EH (cell line): ENCODE measurements at places on chromosomes 16 and 17.

GRCh38 chr16:20141956-20142355 lies 68.3 kb upstream of the GPR139 start:
- DNase-seq = no peak

DNA sequence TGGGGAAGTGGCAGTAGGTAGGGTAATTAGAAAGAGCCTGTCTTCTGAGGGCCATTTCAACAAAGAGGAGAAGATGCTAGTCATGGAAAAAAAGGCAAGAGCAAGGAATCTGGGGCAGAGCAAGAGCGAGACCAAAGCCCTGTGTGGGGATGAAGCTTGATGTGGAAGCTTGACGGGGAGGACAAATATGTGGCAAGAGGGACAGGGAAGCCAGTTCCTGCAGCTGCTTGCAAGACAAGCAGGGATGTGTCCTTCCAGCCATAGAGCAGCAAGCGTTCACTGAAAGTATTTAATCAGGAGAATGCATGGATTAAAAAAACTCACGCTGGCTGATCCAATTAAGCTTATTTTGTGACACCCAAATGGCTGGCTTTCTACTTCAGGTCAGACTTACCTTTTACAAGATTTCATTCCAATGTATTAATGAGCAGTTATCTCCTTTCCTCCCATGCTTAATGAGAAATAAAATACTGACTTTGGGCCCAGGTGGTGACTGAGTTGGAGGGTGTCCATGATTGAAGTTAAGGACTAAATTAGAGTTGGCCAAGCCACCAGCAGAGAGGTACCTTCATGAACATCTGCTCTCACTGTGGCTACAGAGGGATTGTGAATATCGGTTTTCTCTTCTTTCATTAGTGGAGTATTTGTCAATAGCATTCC lies 76.8 kb downstream of the ABCA8 start:
- DNase-seq = no peak

DNA sequence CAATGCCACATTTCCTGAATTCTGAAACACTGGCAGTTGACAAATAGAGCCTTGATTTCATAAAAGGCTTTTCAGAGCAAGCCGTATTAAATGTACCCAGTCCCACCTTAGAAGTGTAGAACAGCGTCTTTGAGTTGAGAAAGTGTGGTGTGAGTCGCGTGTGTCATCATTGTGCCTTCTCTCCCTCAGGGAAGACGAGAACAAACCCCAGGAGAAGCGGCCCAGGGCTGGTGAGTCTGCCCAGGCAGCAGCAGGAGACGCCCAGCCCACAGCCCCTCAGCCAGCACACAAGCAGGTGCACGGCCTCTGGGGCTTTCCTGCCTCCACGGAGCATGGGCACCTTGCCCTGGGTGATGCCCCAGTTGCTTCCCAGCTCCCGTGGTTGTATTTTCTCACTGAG lies 34.0 kb downstream of the CIBAR2 start:
- DNase-seq = no peak

- DNase-seq = no peak
Observed at GRCh38 chr17:50447870-50448595, 20.6 kb downstream of the CHAD start.

GRCh38 chr16:76614269-76614668 lies 337.1 kb downstream of the CNTNAP4 start:
- DNase-seq = no peak

- DNase-seq = peak; percentile 69
Observed at GRCh38 chr17:67218385-67218950, 26.5 kb downstream of the HELZ start.

- no peak for DNase-seq
Observed at GRCh38 chr17:77750427-77751043, 208.0 kb upstream of the TNRC6C start.

- no peak for DNase-seq
Observed at GRCh38 chr16:89785523-89786155, 30.8 kb downstream of the FANCA start.

- no peak for DNase-seq
Observed at GRCh38 chr16:89444728-89445127, 45.6 kb downstream of the ANKRD11 start.

DNA sequence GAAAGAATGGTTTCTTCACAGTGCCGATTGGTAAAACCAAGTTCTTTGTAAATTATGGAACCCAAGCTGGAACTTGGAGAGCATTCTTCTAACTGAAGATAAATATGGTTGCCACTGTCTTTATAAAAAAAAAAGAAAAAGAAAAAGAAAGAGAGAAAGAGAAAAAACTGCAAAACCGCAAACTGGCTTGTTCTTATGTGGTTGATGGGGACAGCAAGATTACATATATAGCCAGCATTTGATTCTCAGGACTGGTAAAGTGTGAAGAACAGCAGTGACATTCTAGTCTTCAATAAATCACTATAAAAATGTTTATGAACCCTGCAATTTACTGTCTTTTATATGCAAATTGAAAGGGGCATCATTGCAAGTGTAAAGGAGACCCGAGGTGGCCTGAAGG lies 605.1 kb downstream of the MAF start:
- DNase-seq = no peak

DNA sequence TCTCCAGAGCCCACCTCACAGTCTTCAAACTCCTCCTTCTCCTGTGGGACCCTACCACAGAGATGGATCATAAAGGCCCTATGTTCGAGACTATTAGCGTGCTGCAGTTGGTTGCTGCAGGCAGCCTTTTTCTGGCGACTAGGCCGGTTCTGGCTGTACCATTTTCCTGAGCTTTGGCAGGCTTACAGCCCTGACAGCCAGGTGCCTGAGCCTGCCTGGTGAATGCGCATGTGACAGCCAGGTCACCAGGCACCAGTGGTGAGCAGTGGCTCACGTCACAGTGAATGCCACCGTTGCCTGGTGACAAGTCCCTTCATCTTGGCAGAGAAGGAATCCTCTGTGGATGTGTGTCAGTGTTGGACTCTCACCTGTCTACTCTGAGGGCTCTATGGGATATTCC lies 978.8 kb downstream of the KCNJ18 start:
- DNase-seq = no peak

DNA sequence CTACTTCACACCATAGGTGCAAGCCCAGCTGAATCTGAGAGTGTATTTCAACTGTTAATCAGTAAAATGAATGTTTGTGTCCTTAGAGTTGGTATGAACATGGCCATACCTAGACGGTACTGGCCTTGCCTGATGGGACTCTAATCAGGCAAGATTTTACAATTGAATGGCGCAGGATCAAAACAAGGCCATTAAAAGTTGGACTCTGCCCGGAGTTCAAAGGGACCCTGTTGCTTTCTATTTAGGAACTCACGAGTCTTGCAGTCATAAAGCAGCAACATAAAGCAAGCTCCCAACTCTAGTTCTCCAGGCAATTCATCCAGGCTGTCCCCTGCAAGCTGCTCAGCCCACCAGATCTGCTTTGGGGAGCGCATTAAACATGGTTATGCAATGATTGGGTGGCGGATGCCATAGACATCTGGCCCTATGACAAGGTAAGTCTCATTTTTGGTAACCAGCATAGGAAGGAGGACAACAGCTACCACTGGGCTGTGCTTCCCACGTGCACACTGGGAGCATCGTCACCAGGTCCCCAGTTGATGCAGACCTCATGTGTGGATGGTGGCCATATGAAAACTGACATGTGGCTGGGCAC lies 8.8 kb downstream of the TMEM186 start:
- no peak for DNase-seq

- peak; percentile 57 for DNase-seq
Observed at GRCh38 chr17:54992797-54993639, 24.5 kb downstream of the STXBP4 start.

DNA sequence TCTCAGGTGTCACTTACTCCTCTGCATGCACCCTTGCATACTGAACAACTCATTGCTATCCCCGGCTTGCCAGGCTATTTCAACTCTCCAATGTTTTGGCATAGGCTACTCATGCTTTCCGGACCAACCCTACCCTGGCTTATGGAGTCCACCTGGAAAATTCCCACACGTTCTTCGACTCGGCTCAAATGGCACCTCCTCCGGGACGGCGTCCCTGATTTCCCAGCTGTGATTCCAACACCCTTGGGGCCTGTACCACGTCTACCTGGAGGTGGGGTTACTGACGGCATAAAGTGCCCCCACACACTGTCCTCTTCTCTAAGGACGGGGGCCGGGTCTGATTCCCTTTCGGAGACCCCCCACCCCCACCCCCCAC lies 498 bp downstream of the SMYD4 start:
- peak; percentile 9 for DNase-seq

DNA sequence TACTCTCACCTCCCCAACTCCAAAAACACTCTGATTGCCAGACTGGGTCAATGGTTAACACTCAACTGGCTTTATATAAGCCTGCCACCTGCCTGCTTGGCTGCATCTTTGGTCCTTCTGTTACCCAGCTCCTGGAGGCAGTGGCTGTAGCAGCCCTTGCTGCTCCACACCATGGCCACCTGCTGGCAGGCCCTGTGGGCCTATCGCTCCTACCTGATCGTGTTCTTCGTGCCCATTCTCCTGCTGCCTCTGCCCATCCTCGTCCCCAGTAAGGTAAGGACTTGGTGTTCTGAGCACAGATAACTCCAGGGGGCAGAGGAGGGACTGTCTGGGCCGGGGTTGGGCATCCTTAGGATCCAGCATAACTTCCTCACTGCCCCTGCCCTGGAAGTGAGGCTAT lies at the start of gene SLC13A2:
TSS of gene SLC13A2 (plus strand) at position 103 of the 400 bp plus-strand sequence. CDS start at position 172, 69 bp downstream.
- no peak for DNase-seq

GRCh38 chr17:8951206-8951605 lies 14.3 kb downstream of the PIK3R5 start:
- DNase-seq = no peak

DNA sequence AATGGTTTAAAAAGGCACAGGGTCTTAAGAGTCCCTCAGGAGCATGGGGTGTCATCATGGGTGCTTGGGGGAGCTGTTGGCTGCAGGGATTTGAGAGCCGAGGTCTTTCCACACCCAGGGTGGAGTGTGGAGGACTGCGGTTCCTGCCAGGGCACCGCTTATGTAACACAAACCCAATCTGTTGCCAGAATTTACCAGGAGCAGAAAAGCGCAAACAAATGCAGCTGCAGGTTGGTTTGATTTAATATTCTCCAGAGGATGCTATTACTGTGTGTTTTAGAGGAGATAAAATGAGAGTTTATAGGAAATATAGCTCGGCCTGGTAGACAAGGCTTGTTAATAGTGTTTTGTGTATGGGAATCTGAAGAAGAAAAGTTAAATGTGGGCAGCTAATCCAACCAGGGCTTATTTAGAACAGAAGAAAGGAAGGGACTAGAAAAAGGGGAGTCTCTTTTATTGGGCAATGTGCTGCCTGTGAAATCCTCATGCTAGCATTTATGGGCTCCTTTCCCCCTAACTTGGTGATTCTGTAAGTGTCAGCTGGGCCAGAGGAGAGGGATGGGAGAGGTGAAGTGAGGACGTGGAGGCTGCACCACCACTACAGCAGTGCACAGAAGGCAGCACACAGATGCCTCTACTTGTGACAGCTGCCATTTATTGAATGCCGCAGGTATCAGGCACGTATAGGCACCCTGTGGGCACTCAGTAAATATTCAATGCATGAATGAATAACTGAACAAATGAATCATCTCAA lies 174.7 kb downstream of the KATNIP start:
- DNase-seq = no peak

DNA sequence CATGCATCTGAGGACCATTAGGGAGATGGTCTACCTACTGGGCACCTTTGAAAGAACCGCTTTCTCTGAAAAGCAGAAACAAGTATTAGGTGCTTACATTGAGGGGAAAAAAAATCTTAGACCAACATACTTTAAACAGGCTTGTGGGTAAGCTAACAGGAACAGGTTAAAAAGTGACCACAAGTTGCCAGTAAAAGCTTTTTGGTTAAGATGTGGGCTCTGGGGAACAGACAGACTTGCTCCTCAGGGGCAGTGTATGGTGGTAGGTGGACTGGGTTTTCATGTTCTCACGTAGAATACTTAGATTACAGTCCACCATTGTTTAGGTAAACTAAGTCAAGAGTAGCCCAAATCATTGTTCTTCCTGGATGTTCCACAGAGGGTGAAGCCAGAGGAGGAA lies 41.2 kb downstream of the REXO5 start:
- DNase-seq = no peak

GRCh38 chr16:13441675-13442074 lies 478.3 kb upstream of the ERCC4 start:
- DNase-seq = no peak

DNA sequence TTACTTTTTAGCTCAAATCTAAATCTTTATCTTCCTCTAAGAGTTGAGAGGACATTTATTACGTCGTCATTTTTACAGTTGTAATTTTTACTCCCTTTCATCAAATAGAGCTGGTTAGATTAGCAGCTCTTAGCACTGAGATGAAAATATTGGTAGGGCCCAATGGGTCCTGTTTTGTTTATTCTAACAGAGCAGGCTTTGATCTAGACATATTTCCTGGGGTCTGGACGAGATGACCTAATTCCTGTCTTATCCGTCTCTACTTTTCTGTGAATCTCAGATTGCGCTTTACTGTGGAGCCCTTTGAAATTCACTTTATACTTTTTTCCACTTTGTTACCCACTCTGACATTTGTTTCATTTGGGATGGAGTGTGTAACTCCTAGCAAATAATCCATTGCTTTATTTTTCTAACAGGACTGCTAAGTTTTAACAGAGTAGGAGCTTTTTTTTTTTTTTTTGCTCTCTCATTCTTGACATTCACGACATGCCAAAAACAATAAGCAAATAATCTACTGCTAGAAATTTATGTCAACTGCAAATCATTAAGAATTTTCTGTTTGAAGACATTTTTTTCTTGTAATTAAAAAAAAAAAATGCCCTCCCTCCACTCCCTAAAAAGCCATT lies 18.5 kb downstream of the SALL1 start:
- DNase-seq = peak; percentile 20

DNA sequence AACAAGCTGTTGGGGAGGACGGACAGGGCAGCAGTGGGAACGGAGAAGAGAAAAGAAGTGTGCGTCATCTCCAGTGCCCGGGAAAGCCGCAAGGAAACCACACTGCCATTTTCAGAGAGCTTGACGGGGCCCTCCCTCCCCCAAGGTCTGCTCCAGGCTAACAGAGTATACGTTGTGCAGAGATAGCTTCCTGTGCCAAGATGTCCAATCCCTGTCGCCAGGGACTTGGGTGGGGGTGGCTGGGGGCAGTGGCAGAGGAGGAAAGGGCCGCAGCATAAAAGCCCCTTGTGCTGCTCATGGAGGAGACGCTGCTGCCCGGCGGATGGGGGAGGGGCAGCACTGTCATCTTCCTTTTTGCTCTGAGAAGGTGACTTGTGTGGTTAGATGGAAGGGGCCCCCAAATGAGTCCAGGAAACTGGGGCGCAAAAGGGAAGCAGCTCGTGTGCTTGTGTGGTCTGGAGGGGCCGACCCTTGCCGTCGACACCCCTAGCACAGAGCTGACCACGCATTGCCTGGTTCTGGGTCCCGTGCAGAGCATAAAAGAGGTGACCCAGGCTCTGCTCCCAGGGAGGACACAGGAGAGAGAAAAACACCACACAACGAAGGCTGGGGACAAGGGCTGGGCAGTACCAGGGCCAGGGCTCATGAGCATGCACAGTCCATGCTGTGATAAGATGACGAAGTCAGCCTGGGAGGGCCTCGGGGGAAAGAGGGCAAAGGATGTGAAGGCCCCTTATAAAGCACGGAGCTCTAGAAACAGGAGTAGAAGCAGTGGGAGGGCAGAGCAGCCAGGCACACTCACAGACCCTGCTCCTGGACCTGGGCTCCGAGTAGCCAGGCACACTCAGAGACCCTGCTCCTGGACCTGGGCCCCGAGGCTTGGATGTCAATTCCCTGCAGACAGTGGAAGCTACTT lies 372.7 kb downstream of the SLC39A11 start:
- DNase-seq = no peak
